IPS DF 6.9 (cell line): ENCODE measurements at places on chromosomes 13 and 19.
A peak's percentile ranks its signal among the peaks of the same experiment; 100 is the strongest.

DNA sequence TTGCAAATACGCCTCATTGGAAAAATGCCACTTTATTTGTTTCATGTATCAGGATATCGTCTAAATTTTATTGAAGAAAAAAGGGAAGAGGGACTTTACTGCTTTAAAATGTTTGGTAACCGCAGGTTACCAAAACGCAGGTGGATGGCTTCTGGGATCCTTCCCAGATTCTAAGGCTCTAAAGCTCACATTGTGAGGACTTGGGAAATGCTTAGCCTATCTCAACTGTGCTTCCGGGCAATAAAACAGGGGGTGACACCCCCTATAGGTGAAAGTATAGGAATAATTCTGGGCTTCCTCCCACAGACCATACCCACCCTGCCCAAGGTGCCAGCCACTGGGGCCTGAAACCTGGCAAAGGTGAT is 73.2 kb upstream of the IPO5 start:
- no peak for DNase-seq

DNA sequence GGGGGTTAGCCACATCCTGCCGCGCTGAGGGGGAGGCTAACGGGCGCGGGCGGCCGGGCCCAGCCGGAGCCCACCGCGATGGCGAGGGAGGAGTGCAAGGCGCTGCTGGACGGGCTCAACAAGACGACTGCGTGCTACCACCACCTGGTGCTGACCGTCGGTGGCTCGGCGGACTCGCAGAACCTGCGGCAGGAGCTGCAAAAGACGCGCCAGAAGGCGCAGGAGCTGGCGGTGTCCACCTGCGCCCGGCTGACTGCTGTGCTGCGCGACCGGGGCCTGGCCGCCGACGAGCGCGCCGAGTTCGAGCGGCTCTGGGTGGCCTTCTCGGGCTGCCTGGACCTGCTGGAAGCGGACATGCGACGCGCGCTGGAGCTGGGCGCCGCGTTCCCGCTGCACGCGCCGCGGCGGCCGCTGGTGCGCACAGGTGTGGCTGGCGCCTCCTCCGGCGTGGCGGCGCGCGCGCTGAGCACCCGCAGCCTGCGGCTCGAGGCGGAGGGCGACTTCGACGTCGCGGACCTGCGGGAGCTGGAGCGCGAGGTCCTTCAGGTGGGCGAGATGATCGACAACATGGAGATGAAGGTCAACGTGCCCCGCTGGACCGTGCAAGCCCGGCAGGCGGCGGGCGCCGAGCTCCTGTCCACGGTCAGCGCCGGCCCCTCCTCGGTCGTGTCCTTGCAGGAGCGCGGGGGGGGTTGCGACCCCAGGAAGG is 692 bp downstream of the RGS9BP start:
- DNase-seq: no peak

GRCh38 chr19:30682999-30683536 is 310.9 kb downstream of the ZNF536 start:
- peak; percentile 27 for DNase-seq

DNA sequence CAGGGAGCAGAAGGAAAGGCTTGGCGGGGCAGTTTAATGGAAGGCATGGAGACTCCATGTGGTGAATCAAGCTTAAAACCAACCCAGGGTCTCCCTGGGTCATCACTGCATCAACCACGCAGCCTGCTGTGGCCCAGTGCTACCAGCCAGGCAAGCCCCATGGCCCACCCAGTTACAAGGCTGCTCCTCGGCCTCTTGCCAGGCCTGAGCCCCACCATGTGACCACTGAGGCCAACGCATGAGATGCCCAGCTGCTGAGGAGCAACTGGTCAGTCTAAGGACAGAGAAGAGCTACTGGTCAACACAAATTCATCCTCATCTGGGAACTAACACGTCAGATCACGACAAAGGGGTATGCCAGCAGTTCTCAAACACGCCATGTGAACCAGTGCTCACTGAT is 15.4 kb upstream of the KPTN start:
- no peak for DNase-seq

GRCh38 chr13:75076476-75076875 is 405.5 kb downstream of the TBC1D4 start:
- DNase-seq: no peak

- DNase-seq: peak; percentile 41
These were observed 11.8 kb downstream of the STAP2 start for GRCh38 chr19:4326837-4327251.

GRCh38 chr19:7925171-7925851 is 624 bp downstream of the CTXN1 start:
- no peak for DNase-seq

DNA sequence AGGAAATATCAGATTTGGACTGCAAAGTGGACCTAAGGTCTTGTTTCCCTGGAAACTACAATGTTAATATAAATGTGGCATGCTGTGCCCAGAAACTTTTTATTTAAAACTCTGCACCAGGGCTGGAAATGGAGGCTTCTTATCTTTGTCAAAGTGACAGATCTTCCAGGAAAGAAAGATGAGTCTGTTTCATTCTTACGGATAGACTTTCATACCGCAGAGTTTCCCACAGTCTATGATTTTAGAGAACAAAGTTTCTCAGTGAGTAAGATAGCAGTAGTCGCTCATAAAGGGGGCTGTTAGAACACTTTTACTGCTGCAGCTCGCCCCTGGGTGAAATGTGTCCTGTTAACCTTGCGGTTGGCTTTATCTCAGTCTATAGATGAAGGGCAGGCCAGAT is 6.7 kb downstream of the CLEC11A start:
- no peak for DNase-seq

- DNase-seq: no peak
These were observed 20.3 kb downstream of the C19orf81 start for GRCh38 chr19:50669302-50670101.

GRCh38 chr19:10113592-10113963 is 2.1 kb downstream of the P2RY11 start:
- no peak for DNase-seq

GRCh38 chr19:41577144-41577830 is 1.3 kb downstream of the CEACAM21 start:
- DNase-seq: no peak

GRCh38 chr19:40381321-40381720 is 8.7 kb downstream of the HIPK4 start:
- no peak for DNase-seq

DNA sequence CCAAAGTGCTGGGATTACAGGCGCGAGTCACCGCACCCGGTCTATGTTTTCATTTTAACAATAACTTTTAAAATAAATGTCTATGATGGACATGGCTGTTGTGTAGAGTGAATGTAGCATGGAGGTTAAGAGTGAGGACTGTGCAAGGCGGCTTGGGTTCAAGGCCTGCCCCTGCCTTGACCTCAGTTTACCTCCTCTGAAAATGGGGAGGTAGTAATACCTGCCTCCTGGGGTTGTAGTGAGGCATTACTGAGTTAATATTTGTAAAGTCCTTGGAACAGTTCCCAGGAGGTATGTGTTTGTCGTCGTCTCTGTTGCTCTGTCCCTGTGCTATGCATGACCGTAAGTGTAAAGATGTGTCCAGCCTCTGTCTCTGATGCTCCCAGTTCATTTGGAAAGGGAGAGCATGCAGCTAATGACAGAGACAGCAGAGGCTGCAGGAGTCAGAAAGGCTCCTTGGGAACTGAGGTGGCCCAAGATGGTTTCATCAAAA is 9.4 kb downstream of the GARRE1 start:
- DNase-seq: no peak

GRCh38 chr13:89925107-89925506 is 1422.4 kb upstream of the MIR17HG start:
- peak; percentile 31 for DNase-seq

DNA sequence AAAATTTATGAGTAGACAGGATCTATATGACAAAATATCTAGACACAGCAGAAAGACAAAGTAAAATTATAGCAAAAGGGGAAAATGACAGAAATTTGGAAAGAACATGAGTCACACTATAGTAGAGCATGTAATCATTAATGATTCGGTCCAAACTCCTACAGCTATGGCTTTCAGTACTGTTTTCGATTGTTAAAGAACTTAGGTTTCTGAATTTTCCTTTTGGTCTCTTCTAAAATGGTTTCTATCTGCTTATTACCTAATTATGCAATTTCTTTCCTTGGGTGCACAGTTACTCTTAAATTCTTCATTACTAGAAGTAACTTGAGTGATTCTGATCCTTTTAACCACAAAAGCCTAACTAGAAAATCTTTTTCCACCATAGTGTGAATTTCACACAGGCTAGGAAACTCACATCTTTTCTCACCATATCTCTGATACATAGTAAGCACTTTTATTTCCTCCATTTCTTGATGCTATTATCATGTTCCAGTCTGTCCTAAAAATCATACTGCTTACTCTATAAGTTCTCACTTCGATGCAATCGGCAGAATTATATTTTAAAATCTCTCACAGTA is 1101.4 kb downstream of the PCDH9 start:
- no peak for DNase-seq

GRCh38 chr19:45917421-45918091 is 3.0 kb upstream of the NANOS2 start:
- no peak for DNase-seq

DNA sequence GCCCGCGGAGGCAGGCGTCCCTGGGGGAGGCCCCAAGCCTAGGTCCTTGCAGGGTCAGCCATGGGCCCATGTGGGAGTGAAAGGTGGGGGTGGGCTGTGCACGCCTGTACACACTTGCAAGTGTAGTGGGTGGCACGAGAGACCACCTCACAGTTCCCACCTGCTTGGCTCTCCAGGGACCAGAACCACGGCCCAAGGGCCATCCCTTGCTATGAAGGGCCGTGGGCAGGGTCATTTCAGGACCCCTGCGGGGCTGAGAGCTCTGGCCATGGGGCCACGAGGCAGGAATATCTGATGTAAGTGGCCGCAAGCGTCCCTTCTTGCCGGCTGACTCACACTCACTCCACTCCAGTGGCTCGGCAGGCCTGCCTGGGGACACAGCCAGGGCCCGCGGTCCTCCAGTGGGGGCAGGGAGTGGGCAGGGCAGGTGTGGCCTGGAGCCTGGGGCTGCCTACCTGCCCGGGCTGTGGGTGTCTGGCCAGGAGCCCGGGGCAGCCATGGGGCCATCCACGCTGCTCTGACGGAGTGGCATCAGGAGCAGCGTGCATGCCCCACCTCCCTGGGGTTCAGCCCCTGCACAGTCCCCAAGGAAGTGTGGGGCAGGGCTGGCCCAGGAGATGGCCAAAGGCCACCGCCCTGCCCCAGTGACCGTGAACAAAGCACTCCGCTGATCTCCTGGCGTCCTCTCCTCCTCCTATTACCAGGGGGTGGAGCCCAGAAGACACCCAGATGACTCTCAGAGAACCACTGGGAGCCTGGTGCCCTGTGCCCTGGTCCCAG is 8.6 kb upstream of the MKNK2 start:
- DNase-seq: no peak

- DNase-seq: no peak
These were observed 21.2 kb downstream of the RCBTB2 start for GRCh38 chr13:48511621-48512230.

- no peak for DNase-seq
These were observed 403.5 kb upstream of the MIR17HG start for GRCh38 chr13:90943946-90944345.

- no peak for DNase-seq
These were observed 24.3 kb downstream of the LEUTX start for GRCh38 chr19:39802958-39803357.

DNA sequence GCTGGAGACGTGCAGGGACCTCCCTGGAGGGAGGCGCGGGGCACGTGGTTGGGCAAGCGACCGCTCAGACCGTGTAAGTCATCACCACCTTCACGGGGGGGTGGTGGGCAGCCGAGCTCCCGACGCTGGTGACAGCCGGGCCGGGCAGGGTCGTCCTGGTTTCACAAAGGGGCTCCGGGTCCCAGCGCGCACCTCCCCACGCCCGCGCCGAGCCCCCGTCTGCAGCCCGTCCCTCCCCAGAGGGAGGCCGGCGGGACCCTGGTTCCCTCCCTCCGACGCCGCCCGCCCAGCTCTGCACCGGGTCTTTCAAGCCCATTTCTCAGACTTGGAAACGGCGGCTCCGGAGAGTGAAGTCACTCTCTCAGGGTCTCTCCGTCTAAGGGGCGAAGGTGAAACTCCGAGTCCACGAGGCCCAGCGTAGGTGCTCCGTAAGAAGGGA is 729 bp upstream of the ARID3A start:
- no peak for DNase-seq

DNA sequence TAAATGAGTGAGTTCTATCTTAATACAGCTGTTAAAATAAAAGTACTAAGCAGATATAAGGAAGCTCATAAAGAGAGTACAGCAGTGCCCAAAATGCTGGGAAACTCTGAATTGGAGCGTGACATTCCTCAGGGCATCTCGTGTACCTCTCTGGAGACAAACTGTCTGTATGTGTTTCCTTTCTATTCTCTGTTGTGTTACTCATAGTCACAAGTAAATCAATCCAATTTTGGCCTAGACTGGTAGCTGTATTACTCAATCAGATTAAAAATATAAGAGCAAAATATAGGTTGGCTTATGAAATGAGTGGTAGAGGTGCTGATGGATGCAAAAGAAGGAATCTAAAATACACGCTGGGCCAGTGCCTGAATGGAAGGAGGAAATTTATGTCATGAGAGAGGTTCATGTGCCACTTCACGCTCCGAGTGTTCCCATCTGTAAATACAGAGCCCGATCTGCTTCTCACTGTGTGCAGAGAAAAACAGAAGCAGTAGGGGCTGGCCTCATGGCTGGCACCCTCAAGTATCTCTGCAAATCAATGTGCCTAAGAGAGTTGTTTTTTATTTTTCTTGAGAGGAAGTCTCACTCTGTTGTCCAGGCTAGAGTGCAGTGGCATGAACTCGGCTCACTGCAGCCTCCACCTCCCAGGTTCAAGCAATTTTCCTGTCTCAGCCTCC is 58.7 kb upstream of the RGCC start:
- DNase-seq: no peak

- DNase-seq: no peak
These were observed 304 bp downstream of the EVI5L start for GRCh38 chr19:7830272-7830771.

GRCh38 chr13:77863144-77863543 is 55.5 kb downstream of the EDNRB start:
- DNase-seq: no peak

DNA sequence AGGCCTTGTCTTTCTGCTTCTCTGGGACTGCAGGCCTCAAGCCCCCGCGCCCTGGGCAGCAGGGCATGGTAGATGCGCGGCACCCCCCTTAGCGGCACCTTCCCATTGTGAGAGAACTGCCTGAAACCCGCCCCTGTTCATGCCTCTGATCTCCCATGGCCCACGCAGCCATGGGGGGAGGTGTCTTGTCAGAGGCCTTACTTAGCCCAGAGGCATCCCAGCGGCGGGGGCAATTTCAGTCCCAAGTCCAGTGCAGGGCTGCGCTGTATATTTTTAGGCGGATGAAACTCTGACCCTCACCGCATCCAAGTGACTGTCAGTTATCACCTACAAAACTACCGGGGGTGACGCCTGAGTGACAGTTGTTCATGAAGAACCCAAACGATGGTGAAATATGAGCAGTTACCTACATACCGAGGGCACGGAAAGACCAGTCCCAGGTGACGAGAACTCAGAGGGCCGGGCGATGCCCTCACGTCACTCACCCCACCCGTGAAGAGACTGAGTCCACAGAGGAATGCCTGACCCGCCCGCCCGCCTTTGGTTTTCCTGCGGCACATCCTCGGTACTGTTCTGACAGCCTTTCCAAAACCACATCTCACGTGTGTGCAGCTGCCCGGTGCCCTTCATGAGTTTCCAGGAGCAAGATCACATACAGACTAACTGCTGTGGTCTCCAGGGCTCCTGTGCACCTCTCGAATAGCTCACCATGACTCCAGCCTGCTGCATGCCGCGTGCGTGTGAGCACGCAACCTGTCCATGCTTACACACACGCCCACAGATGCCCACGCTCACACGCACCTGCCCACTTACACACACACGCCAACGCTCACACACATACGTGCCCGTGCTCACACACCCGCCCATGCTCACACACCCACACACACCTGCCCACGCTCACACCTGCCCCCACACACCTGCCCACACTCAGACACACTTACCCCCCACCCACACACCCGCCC is 14.4 kb downstream of the IL17D start:
- no peak for DNase-seq
